ENCODE measurements at places on chromosomes 7 and 10.
A peak's percentile ranks its signal among the peaks of the same experiment; 100 is the strongest.

GRCh38 chr7:46288010-46288409 lies 366.9 kb upstream of the IGFBP3 start:
- DNase-seq = no peak

- peak; percentile 80 for DNase-seq
These were observed 1.7 kb upstream of the MYO1G start for GRCh38 chr7:44980393-44981034.

- no peak for DNase-seq
These were observed 33.6 kb upstream of the XRCC2 start for GRCh38 chr7:152709287-152710152.

DNA sequence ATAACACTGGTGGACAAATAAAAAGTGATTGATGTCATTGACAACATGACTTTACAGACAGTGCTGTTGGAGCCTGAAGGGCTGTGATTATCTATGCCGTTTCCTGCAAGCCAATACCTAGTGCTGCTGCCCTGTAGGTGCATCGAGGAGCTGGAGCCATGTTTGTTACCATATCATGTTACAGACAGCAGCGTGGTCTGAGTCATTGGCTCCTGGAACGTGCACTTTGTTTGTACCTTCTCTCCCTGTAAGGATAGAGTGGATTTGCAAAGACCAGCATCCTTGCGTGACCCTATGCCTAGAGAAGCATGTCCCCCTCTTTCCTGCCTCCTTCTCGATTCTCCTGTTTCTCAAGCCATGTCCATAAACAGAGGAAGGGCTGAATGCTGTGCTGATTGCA lies 597.2 kb downstream of the TYW1 start:
- no peak for DNase-seq

- peak; percentile 56 for DNase-seq
These were observed 4.6 kb upstream of the VGF start for GRCh38 chr7:101169838-101170551.

GRCh38 chr10:43043773-43044447 lies 33.0 kb upstream of the RET start:
- DNase-seq = no peak

DNA sequence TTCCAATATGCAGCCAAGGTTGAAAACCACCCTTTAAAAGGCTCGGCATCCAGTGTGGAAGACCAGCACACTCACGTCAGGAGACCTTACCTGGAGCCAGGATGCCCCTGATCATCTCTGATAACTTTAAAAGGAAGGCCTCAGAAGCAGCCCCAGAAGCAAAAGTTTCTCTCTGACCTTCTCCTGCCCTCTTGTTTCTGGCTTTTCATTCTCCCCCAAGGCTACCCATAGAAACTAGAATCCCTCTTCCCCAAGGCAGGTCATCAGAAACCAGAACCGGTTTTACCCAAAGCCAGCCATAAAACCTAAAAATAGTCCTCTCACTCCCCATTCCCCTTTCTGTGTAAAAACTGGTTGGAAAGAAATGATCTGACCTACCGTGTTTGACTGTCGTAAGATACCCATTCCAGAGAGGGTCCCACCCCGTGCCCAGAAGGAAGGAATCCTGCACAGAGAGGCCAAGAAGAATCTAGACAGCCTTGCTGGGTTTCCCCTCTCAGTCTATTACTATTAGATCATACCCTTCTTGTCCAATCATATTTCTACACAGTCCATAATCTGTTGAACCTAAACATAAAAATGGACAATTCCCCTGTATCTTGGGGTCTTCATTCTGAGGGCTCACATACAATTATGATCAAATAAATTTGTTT lies 17.5 kb upstream of the TSPAN14 start:
- no peak for DNase-seq
